ENCODE measurements at places on chromosomes 13 and 19.

GRCh38 chr13:99273128-99273527 is 14.9 kb upstream of the GPR18 start:
- no peak for DNase-seq

- no peak for DNase-seq
Measured at GRCh38 chr19:40797963-40798682, 868 bp upstream of the EGLN2 start.

GRCh38 chr19:47719047-47719859 is 6.0 kb downstream of the EHD2 start:
- DNase-seq = no peak

DNA sequence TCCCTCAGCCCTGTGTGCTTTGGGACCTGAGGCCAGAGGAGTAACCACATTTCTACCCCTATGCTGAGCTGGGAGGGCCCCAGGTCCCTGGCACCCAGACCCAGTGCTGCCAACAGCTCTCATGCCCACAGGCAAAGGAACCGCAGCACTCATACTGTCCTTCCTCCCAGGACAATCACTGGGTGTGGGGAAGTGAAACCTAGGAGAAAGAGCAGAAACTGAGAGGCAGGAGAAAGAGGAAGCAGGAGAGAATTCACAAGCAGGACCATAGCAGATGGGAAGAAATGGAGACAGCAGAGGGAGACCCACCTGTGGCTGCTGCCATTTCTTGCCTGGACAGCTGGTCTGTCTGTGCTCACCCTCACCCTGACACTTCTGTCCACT is 18.9 kb downstream of the CCDC97 start:
- no peak for DNase-seq

- no peak for DNase-seq
Measured at GRCh38 chr13:41900918-41901317, 60.0 kb downstream of the VWA8 start.

DNA sequence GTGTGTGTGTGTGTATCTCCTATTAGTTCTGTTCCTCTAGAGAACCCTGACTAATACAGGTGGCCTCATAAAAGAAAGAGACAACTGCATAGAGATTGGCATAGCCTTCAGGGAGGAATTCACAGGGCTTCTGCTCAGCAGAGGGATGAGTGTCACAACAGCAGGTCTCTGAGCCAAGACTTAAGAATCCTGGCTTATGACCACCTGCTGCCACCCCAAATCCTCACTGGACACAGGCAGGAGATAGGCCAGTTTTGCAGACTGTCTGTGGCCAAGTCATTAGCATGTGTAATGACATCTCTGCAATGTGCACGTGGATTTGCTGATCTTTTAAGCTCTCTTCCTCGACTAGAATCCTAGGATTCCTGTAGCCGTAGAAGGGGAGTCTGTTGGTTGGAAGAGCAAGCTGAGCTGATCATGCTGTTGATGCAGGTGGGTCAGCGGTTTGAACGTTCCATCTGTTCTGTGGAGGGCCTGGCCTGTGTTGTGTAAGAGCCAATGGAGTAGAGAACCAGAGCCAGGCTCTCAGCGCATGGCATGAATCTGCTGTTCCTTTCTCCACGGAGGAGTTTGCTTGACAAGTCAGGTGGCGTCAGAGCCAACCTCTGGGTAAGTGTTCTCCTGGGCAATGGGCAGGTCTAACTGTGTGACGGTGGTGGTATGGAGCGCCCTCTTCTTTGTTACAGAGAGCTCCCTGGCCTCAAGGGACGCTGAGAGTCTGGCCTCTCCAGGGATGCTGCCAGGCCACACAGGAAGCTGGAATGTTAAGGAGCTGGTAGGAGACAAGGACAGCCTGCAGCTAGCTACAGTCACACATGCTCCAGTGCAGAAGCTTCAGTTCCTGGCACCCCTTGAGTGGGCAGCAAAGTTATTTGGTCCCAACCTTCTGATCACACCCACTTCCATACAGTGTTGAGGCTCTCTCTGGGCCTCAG is 503.1 kb downstream of the FOXO1 start:
- no peak for DNase-seq

GRCh38 chr19:2701361-2702169 is 929 bp downstream of the GNG7 start:
- DNase-seq = no peak

- no peak for DNase-seq
Measured at GRCh38 chr13:50122455-50122854, 107.2 kb downstream of the KCNRG start.

- no peak for DNase-seq
Measured at GRCh38 chr13:29978211-29978610, 127.8 kb upstream of the UBL3 start.

DNA sequence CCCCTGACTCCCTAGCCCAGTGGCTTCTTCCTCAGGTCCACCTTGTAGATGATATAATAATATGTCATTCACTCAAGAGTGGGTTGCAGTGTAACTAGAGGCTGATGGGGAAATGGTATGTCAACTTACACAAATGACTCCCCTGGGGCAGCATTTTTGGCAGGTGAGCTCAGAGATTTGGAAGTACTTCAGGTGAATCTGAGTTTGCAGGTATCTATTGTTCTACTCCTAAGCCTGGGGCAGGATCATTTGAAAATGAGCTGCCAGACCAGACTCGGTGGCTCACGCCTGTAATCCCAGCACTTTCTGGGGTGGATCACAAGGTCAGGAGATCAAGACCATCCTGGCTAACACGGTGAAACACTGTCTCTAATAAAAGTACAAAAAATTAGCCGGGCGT is 11.6 kb upstream of the CNMD start:
- DNase-seq = no peak

GRCh38 chr13:98508280-98508679 is 68.6 kb downstream of the STK24 start:
- no peak for DNase-seq

DNA sequence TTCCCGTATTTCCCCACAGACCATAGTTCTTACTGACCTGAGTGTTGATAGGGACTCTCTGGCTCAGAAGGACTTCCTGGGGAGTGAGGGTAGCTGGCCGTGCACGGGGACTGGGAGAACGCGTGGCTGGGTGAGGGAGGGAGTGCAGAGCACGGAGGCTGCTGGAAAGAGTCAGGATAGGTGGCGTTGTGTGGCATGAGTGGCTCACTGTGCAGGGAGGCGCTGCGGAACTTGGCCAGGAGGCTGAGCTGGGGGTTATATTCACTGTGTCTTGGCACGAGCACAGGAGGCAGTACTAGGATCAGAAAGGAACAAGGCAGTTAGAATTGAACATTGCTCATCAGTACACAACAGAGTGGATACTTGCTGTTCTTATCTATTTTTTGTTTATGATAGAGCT is 47.4 kb downstream of the SMAD9 start:
- no peak for DNase-seq

Data from stimulated activated CD8-positive, alpha-beta memory T cell treated with anti-CD3 and anti-CD28 coated beads, Interleukin-7, amount 100 ng/mL, for 1 hour (primary cell).